A172 (cell line): ENCODE measurements at places on chromosomes 6 and 20. TPM values are rescaled to one million over a fixed set of nuclear protein-coding genes. Genes with fewer than 3 reads are reported as not detected.

The OR2H1 gene
- total RNA-seq: not detected in 2 replicates

The ERGIC3 gene
- 258 TPM in 2 replicates for total RNA-seq

The NFS1 gene
- total RNA-seq: 36.7 and 48.0 TPM in 2 replicates

The AKAP12 gene
- total RNA-seq: 172 and 173 TPM in 2 replicates

The GGT7 gene
- total RNA-seq: 0.26 and 0.55 TPM in 2 replicates

The TRIM40 gene
- total RNA-seq: not detected in 2 replicates

The SPEF1 gene
- 0.67 TPM in 1 of 2 replicates, not detected in the other for total RNA-seq

The TINAG gene
- not detected in 2 replicates for total RNA-seq

The HUS1B gene
- 0.12 and 1.2 TPM in 2 replicates for total RNA-seq

The POM121L2 gene
- not detected in 2 replicates for total RNA-seq

The POU5F1 gene
- not detected in 2 replicates for total RNA-seq

The RAET1L gene
- total RNA-seq: 0.69 TPM in 1 of 2 replicates, not detected in the other

The ELOVL4 gene
- 2.4 and 3.6 TPM in 2 replicates for total RNA-seq

The NKX2-4 gene
- total RNA-seq: not detected in 2 replicates

The ADAM33 gene
- not detected in 2 replicates for total RNA-seq

GRCh38 chr20:63155266-63156165 is 60.4 kb downstream of the YTHDF1 start:
- DNase-seq: no peak

DNA sequence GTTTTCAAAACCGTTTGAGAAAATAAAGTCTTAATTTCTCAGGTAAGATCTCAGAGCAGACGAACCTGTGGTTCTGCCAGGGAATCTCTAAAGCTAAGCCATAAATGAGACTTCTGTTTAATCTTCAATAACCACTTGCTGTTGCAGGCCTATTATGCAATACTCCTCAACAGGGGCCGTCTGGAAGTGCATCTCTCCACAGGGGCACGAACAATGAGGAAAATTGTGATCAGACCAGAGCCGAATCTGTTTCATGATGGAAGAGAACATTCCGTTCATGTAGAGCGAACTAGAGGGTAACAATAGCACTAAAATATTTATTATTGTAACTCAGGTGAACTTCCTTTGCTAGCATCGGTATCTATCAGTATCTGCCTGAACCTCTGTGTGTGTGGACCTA is 223.7 kb downstream of the ARHGAP18 start:
- no peak for DNase-seq

GRCh38 chr6:30684386-30685156 is 1.9 kb downstream of the PPP1R18 start:
- no peak for DNase-seq

DNA sequence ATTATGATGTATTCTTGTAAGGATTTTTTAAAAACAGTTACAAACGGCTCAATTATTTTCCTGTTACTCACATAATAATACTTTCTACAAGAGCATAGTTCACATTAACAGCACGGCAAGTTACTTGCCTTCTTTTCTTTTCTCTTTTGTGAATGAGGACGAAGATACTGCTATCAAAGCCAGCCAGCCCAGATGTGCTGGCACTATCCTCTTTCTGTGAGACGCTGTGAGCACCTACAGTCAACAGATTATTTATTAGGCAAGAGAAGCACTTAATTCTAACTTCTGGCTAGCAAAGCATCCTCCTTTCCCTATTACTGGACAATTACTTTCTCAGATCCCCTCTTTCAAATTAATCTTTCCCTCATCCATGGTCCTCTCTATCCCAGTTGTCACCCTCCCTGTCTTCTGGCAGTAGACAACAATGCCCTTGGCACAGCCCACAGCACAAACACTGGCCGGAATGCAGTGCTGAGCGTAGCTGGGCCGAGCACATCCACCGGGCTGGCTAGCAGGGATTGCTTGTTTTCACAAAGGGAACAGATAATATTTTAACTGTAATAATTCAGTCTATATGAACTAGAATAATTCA is 262.1 kb downstream of the FOXC1 start:
- no peak for DNase-seq

GRCh38 chr6:158322724-158323560 is 10.7 kb downstream of the TULP4 start:
- peak; percentile 17 for DNase-seq

GRCh38 chr6:110682460-110682853 is 132.8 kb downstream of the CDK19 start:
- DNase-seq: peak; percentile 84

- DNase-seq: peak; percentile 72
Observed at GRCh38 chr20:47985092-47985850, 200.0 kb upstream of the SULF2 start.

DNA sequence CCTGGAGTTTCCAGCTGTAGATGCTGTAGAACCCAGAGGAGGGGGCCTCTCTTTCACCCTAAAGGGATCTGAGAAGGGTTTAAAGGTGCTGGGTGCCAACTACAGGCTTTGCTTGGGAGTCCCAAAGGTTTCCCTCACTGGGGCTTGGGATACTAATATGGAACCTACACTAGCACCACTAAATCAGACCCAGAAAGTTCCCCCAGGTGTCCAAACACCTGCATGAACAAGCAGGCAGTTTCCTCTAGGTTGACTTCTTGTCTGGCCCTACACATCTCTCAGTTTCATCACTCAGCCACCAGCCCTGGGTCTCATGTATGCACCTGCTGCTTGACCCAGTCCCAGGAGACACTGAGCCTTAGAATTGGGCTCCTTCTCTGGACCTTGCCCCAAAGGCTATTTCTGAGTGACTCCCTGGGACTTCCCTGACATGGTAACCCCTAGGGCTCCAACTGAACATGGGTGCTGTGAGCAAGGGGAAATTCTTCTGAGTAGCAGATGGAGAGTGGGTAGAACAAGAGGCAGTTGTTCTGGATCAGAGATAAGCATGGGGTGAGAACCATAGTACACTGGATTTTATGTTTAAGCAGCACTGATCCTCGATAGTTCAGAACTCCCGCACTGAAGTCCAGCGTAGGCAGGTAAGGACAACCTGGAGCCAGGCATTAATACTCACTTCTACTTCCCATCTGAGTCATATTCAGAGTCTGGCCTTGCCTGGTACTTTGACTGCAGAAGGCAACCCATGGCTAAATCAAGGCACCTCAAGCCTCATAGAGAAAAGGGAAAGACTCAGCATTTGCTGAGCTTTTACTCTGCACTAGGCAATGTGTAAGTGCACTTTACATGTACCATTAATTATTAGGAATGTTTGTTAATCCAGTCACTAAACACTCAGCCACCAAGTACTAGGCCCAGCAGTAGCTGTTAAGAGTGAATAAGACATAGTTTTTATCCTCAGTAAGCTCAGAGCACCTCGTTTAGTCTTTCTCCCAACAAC is 16.8 kb downstream of the BCL2L1 start:
- DNase-seq: no peak

DNA sequence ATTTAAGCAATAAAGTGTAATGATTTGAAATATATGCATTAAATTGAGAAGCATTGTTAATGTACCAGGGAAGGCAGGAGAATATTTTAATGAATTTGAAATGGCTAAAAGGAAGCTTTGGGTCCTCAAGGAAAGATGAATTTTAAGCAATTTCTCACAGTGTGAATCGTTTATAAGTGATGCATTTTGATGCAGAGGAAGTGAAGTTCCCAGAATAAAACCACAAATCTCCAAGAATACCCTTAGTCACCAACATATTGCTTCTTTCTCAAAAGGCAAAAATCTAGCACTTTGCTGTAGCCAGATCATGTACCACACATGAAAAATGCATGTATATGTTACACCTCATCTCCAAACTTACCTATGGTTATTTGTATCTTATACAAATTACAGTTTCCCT is 11.7 kb downstream of the TPD52L1 start:
- DNase-seq: peak; percentile 19

- no peak for DNase-seq
Observed at GRCh38 chr6:3809982-3810381, 39.2 kb upstream of the FAM50B start.

GRCh38 chr6:159908979-159909378 is 18.2 kb downstream of the MAS1 start:
- DNase-seq: no peak

GRCh38 chr6:113437566-113437965 is 419.6 kb upstream of the MARCKS start:
- no peak for DNase-seq

- DNase-seq: peak; percentile 81
Observed at GRCh38 chr6:52595000-52595795, 18.3 kb upstream of the TRAM2 start.

GRCh38 chr20:61638802-61639585 is 386.9 kb downstream of the CDH4 start:
- DNase-seq: peak; percentile 8

- DNase-seq: no peak
Observed at GRCh38 chr20:5036828-5037227, 35.5 kb upstream of the SLC23A2 start.

DNA sequence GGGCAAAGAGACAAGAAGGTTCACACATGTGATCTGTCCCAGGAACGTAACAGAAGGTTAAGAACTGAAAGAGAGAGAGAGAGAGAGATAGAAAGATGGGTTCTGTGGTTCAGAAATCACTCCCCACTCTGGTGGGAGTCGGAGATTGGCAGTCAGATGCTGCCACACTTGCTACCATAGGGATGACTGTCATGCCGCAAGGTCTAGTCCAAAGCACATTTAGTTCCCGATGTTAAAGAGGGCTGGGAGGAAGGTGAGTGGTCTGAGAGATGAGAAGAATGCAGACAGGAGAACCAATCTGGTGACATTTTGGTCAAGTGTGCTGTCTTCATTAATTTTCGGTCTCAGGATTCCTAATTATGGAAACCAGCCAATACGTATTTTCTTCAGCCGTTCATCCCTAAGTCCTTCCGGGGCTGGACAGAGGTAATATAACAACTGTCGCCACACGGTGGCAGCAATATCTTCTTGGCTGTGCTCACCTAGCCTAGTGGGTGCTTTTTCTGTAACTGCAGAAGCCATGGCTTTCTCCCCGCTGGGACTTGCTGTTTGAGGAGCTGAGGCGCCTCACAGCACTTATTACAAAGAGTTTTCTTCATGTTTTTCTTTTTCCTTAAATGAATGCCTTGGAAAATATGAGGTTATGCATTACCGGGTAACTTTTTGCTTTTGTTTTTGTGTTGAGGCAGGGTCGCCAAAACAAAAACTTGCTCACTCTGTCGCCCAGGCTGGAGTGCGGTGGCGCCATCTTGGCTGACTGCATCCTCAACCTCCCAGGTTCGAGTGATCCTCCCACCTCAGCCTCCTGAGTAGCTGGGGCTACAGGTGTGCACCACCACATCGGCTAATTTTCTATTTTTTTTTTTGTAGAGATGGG is 46.0 kb downstream of the SLC35D3 start:
- peak; percentile 74 for DNase-seq

GRCh38 chr20:53306192-53306805 is 287.3 kb downstream of the ZNF217 start:
- no peak for DNase-seq

GRCh38 chr6:109623288-109623687 is 67.7 kb downstream of the AK9 start:
- no peak for DNase-seq

DNA sequence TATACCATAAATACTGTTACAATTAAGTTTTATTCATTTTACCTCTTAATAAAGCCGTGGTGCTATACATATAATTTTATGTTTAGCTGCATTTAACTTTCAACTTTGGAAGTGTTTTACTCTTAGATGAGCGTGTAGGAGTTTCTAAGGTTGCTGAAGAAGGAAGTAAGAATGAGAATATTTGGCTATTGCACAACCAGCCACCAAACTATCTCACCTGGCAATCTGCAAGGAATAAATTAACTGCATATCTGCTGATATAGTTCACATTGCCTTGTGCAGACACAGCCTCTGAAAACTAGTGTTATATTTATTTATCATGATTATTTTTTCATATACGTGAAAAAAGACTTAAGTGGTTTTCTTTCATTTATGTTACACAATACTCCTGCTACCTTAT is 230.4 kb downstream of the PLCB1 start:
- no peak for DNase-seq

DNA sequence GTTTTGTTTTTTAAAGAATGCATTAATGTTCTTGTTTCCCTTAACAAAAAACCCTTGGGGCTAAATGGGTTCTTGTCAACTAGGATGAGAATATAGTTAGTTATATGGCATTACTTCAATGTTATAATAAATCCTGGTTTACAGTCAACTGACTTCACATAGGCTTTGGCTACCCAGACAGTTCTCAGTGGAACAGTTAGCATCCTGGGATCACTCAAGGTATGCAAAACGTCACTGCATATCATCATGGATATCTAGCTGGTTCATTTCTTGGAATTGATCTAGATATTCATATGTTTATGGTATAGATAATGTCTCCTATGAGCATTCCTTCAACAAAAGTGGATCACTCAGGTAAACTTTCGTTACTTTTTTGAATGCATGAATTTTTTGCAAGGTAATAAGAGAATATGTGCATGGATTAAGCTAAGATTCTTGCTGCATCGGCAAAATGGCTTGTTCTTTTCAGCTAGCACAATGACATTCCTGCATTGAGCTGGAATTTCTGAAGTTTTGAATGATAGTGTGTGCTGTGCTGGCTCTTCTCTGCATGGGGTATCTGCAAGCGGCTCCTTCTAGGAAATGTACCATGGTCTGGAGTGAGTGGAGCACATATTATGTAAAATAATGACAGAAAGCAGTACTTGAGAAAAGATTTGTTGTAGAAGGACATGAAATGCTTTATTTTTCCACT is 138.9 kb downstream of the ADGRG6 start:
- no peak for DNase-seq

- no peak for DNase-seq
Observed at GRCh38 chr6:154233383-154233782, 123.2 kb downstream of the IPCEF1 start.

DNA sequence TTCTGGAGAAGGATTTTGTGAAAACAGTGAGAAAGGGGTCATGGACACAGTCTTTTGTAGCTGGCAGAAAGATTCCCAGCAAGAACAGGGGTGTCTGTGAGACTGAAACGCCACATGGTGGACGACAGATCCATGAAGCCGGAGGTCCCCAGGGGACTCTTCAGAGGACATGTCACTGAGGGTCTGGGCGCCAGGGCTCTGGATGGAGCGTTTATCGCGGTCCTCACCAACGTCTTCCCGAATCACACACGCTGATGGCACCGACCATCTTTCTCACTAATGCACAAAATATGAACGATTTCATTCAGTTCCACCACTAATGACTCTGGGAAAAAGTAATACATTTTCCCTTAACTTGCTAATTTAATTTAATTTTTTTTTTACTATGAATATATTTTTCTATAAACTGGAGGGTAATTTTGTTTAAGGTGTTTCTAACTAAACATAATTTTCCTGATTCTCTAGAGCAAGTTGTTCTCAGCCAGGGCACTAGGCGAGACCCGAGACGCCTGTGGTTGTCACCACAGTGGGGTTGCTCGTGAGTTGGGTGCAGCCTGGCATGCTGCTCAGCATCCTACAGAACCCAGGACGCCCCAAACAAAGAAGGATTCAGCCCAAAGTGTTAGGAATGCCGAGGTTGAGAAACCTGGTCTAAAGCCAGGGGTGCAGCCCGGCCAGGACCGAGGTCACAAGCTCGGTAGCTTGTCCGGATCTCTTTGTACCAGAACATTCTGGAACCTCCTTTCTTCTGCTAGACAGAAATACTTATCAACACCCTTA is 306.2 kb downstream of the TAF4 start:
- no peak for DNase-seq
